Urothelium cell line (cell line): ENCODE measurements at places on chromosomes 2 and 18.

DNA sequence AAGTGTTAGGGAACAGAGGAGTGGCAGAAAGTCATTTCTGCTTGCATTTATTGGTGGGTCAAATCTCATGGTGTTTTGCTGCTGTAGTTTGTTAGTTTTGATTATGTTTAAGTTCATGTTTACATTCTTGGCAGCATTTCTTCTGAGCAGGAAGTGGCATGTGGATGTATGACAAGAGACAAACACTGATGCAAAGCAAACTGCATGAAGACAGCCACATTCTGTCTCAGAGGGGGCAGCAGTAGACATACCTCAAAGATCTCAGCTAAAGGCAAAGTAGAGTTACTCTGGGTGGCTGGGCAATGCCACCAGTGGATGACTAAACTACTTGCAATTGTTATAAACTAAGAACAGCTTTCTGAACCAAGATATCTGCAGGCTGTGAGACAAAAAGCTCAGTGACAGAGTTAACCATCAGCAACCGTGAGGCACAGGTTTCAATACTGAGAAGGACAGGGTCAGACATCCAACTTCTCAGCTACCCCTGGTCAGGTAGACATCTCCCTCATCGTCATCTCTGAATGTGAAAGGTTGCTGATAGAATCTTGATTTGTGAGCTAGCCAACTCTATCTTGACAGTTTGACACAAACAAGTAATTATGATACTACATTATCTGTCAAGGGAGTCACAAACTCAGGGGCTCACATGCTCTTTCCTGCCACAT, 16.4 kb downstream of the GALNT3 start:
- no peak for DNase-seq

GRCh38 chr2:214031566-214031965, 379.3 kb upstream of the VWC2L start:
- no peak for DNase-seq

GRCh38 chr2:196112418-196113034, 43.9 kb upstream of the DNAH7 start:
- peak; percentile 43 for DNase-seq

- DNase-seq: no peak
These were observed at the start of gene HAAO for GRCh38 chr2:42792583-42793333. HAAO (minus strand) TSS chr2:42792583; CDS start chr2:42792536, 47 bp downstream.

DNA sequence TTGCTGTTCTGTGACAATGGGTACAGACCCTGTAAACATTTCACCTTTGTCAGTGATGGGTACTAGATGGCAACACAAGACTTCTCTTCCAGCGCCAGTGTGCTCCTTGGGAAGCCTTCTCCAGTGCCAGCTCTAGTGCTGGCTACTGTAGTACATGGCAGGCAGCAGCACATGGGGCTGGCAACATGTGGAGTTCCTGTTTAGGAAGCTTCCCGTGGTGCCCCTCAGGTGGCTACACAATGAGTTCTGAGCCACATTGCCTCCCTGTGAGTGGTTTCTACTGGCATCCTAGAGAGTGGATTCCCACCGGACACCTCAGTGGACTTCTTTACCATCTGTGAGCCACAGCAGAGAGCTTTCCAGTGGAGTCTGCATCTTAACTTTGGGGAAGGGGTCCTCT, 302.1 kb downstream of the CYRIA start:
- no peak for DNase-seq

- DNase-seq: no peak
These were observed 44.0 kb downstream of the SGPP2 start for GRCh38 chr2:222468346-222468745.

- peak; percentile 72 for DNase-seq
These were observed 146.6 kb downstream of the RDH14 start for GRCh38 chr2:18413676-18414396.

DNA sequence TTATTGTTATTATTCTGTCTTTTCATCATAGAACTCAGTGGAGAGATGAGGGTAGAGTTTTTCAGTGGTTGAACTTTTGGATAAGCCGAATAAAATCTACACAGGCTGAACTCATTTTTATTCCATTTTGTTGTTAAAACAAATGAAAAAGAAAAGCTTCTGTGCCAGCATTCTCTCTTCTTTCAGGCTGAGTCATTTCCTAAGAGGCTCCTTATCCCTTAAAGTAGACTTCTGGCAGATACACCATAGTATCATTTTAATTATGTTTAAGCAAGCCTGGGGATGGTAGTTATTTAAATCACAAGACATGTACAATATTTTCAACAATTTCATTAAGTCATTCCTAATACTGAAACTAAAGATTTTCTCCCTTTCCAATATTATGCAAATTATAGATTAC, 1364.0 kb upstream of the NRXN1 start:
- DNase-seq: no peak

DNA sequence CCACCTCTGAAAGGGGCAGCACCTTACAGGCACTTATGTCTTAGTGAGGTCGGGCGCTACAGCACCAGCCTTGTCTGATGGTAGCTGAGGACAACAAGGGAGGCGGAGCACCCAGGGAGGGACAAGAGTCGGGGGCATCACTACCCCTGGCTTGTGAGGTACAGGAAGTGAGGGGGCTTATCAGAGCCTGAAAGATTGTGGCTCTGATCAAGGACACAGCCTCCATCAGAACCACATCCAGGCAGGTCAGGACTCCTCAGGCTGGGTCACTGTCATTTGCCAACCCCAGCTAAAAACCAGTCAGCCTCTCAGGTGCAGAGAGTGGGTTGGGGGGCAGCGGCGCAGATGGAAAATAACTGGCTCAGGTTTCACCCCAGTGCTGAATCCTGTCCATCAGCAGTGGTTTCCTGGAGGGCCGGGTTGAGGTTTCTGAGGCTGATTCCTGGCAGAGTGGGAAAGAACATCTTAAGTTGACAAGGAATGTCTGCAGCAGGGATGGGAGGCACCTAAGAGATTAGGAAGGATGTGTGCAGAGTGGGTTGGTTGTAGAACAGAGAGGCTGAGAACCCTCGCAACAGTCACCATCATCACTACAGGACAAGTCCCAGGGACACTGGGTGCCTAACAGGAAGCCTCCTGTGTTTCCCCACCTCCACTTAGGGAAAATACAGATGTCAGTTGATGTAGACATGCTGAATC, 45.3 kb downstream of the FBLN7 start:
- no peak for DNase-seq

- DNase-seq: peak; percentile 16
These were observed 23.1 kb upstream of the DSG3 start for GRCh38 chr18:31424383-31424988.

DNA sequence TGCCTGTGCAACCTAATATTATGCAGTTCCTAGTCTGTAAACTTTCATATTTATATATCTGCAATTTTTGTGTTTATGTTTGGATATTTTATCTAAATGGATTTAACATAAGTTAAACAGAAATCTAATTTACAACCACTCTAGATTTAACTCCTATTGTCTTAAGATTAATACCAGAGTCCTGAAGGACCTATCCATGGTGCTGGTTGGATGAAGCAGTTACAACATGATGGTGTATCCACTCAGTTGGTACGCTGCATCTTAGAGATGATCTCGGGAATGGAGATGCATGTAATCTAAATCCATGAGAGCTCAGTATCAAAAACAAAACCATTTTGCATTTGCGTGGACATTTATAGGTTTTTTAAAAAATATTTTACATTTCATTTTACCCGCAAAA, 745.9 kb upstream of the SLC8A1 start:
- no peak for DNase-seq

- DNase-seq: no peak
These were observed 816.2 kb downstream of the CBLN2 start for GRCh38 chr18:71727909-71728308.

DNA sequence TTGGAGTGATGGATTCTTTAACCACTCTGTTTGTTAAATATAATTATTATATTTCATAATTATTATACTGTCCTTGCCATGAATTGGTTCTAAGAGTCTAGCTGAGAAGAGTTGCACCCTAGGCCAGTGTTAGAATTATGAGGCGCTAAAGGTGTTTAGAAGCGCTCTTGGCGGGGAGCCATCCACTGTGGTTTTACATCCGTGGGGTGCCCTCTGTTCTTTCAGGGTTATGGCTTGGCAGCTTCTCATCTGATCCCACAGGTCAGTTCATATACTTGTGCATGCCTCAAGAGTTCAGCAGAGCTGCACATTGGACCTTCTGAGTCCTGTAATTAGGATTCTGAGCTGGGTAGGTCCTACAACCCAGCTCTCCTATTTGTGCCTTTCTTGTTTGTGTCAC, 9.1 kb downstream of the ASAP2 start:
- DNase-seq: no peak

DNA sequence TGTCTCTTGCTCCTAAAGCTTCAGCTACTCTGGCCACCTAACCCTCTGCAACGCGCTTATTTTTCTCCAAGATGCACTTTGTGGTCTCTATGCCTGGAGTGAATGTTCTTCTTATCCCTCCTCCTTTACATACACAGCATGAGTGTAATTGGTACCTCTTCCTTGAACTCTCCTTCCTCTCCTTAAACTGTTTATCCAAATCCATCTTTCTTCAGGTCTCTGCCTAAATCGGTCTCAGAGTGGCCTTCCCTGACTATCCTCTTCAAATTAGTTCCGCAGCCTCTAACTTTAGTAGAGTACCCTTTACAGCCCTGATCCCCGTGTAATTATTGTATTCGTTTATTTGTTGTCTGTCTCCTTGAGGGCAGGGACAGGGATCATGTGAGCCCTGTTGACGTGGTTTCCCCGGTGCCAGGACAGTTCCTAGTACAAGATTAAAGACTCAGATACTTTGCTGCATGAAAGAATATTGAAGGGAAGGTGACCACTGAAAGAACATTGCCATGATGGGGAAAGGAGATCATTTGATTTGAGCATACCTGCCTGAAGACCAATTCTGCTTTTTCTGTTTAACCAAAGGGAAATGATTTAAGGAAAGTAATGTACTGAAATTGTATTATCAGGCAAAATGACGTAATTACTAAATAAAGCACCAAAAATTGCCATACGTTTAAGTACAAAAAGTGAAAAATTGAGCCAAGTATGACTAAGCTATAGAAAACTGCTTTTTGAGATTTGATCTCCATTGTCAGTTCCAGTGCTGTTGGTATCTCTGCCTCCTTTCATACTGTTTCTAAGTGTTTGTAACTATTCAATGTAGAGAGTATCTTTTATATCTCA, 1.2 kb downstream of the CNOT9 start:
- no peak for DNase-seq

DNA sequence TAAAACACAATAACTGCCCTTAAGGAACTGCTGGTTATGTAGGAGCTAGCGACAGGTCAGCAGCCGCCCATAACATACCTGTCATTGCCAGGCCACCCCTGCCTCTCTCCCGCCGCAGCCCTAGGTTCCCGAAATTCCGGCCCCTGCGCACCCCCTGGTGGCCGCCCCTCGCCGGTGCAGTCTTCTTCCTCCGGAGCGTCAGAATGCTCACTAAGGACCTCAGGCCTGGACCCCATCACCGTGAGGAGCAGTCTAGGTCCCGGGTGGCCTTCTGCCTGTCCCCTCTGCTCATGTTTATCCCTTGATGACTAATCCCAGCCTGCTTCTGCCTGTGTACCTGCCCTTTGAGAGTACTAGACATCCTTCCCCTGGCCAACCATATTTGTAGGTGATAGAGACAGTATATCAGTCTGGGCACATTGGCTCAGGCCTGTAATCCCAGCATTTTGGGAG, 115.7 kb upstream of the SLC1A4 start:
- DNase-seq: peak; percentile 83

DNA sequence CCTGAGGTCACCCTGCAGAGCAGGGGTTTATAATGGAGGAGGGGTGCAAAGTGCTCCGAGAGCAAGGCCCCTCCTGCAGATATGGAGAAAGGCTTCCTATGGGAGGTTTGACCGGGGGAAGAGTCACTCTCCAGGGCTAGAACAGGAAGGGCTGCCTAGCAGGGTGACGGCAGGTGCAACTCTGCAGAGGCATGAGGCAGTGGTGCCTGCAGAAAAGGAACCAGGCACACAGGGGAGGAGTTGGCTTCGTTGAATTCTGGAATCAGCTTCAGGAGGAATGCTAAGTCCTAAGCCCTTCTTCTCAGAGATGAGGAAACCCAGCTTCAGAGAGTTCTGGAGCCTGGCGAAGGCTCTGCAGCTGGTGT, 17.5 kb upstream of the HPCAL1 start:
- peak; percentile 9 for DNase-seq

DNA sequence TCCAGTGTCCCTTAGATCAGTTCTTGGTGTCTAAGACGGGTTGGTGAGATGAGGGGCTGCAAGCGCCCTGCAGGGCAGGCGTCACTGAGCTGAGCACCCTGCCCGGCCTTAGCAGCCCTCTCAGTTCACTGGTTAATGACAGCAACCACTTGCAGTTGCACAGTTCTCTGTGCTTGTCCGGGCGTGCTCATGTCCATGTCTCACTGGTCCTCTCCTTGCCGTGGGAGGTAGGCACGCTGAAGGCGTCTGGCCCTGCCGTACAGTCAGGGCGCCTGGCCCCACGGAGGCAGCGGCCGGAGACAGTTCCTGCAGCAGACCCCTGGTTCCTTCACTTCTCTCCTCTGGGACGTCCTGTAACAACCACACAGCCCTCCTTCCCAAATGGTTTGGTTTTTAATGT, 75.3 kb downstream of the ARHGEF4 start:
- DNase-seq: no peak

DNA sequence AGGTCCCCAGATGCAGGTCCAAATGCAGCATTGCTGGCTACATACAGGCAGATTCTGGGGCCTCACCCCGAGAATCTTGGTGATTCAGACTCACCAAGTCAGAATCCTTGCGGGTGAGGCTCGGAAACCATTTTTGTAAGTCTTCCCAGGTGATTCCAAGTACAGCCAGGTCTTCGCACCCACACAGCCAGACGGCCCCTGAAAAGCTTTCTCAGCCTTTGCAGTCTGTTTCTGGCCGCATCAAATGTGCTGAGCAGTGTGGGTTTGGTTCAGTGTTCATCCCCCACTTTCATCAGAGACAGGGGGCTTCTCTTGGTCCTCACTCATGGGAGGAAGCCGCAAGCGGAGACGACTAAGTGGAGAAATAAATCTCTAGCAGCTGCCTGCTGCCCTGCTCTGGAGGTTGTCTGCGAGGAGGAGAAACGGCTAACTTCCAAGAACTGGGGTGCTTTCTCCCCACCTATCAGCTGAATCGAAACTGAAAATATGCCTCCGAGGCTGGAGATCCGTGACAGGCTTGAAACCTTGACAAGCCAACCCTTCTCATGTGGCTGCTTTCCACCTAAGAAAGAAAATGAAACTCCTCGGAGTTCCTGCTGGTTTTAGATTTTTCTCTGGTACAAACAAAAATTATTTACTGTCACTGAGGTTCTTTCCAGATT, 8.9 kb upstream of the TMEM185B start:
- DNase-seq: no peak

- no peak for DNase-seq
These were observed 152.2 kb upstream of the VRK2 start for GRCh38 chr2:57894381-57894780.

DNA sequence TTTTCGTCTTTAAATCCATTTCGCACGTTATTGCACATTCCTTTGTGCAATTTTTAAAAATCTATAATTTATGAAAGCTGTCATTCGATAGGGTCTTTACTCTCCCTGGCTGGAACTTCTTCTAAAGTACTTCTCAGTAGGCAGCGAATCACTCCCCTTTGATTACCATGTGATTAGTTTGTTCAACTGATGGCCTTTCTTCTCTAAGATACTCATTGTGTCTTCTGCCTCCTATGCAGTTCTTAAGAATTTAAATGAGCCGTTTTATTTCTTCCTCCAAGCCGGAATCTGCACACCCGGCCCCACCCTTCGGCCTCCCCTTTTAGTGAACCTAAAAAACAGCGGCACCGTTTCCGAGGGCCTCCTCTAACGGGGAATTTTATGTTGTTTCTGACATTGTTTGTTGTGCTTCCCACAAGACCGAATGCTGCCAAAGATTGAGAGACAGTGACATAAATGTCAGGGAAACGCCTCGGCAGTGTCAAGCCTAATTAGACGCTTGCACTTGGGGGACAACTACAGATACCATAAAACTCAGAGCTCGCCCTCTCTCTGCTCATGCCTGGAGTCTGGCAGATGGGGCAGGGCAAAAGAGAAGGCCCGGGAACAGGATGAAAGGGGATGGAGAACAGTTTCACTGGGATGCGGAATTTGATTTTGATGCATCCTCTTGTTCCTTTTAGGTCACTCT, 255.3 kb downstream of the BCL11A start:
- no peak for DNase-seq
